ENCODE measurements at places on chromosomes 1 and 21.

DNA sequence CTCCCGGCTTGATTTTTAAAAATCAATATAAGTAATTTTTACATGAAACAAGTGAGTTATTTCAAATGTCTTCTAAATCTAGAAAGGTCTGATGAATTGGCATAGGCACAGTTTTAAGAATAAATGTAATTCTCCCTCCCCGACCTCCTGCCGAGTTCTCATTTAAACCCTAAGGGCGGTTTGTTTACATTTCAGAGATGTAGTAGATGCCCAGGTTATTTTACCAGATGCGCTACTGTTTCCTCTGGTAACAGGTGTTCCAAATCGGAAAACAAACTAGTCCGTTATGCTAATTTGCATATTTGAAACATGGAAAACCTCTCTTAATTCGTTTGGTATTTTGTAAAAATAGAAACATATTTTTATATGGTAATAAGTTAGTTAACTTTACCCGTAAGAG is 53.8 kb upstream of the CFAP126 start:
- H3K27me3 ChIP-seq, result peaks cover 14% of the 10 kb centered on the region
- DNase-seq, result no peak
- H3K4me1 ChIP-seq, result peaks cover 8% of the 10 kb centered on the region
- no peaks in the 10 kb centered on the region for H3K36me3 ChIP-seq
- H3K27ac ChIP-seq, result no peak overlapping the region
- no peak overlapping the region for H3K4me3 ChIP-seq

DNA sequence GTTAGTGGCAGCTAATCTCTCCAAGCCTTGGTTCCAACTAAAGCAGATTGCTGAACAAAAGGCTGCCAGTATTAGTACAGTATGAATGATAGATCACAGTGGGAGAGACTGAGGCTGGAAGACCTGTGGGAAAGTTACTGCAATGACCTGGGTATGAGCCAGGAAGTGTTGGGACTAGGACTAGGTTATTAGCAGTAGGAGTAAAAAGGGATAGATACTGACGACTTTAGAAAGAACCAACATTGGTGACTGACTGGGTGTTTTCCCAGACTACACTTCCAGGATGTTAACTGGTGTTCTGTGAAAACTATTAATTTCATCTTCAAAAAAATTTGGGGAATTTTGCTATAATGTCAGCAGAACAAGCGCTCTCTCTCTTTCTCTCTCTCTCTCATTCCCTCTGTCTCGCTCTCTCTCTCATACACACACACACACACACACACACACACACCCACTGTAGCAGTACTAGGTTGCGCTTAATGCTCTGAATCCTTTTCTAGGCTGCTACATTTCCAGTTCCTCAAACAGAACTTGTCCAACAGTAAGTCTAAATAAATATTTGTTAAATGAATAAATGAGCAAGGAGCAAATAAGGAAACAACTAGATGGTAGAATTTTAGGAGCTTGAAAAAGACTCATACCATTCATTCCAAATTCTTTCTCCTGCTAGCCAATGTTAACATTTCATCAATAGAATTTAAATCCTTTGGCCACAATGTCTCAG is 47.6 kb upstream of the RGS8 start:
- no peak overlapping the region for H3K27ac ChIP-seq
- no peaks in the 10 kb centered on the region for H3K36me3 ChIP-seq
- no peak for DNase-seq
- H3K4me3 ChIP-seq, result no peak overlapping the region
- no peaks in the 10 kb centered on the region for H3K27me3 ChIP-seq

GRCh38 chr1:21775550-21775914 is 7.4 kb downstream of the USP48 start:
- peak overlapping the region; percentile 61 for H3K27ac ChIP-seq
- H3K27me3 ChIP-seq, result no peaks in the 10 kb centered on the region
- no peak overlapping the region for H3K4me3 ChIP-seq
- no peak for DNase-seq
- H3K36me3 ChIP-seq, result no peaks in the 10 kb centered on the region

- H3K36me3 ChIP-seq, result no peaks in the 10 kb centered on the region
- H3K27ac ChIP-seq, result peak overlapping the region; percentile 9
- H3K4me3 ChIP-seq, result no peak overlapping the region
- H3K4me1 ChIP-seq, result no peaks in the 10 kb centered on the region
- H3K27me3 ChIP-seq, result no peaks in the 10 kb centered on the region
These were observed 35.8 kb downstream of the LHX8 start for GRCh38 chr1:75170011-75170410.

DNA sequence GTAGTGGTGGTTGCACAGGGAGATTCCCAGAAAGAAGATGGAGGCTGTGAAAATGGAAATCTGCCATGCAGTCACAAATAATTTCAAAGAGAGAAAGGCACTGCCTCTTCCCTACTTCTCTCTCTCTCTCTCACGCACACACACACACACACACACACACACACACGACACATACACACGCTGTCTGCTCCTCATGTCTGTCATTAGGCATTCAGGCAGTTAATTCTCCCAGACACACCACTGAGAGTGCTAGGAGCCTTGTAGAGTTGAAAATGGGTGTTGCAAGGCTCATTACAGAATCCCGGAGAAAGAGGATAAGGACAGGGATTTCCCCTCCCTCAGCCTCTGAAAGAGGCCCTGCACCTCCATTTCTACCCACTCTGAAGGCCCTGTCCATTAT is 47.8 kb upstream of the LRRN2 start:
- no peaks in the 10 kb centered on the region for H3K4me1 ChIP-seq
- DNase-seq, result no peak
- no peak overlapping the region for H3K27ac ChIP-seq
- no peaks in the 10 kb centered on the region for H3K27me3 ChIP-seq

GRCh38 chr21:32322676-32323075 is 24.0 kb downstream of the MRAP start:
- DNase-seq, result no peak
- peaks cover 56% of the 10 kb centered on the region for H3K36me3 ChIP-seq
- H3K27me3 ChIP-seq, result no peaks in the 10 kb centered on the region

GRCh38 chr1:185096531-185096930 is 51.2 kb downstream of the RNF2 start:
- no peaks in the 10 kb centered on the region for H3K36me3 ChIP-seq
- no peaks in the 10 kb centered on the region for H3K27me3 ChIP-seq
- no peak overlapping the region for H3K27ac ChIP-seq
- DNase-seq, result no peak
- H3K4me3 ChIP-seq, result no peak overlapping the region
- peaks cover 11% of the 10 kb centered on the region for H3K4me1 ChIP-seq

DNA sequence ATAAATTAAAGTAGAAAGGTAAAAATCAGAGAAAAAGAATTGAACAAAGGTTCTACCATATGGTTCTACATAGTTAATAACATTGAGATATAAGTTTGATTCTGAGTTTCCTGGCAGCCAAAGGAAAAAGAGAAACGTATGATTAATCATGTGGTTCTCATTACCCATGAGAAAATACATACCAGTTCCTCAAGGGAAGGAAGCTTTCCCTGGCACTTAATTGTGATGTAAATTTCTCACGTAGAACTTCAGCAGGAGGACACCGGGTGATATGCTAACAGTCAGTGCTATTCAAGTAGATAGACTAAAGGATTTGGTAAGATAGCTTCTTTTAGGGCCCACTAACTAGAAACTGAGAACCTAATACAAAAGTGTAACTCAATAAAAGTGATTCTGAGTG is 218.5 kb downstream of the NFIA start:
- DNase-seq, result no peak
- peaks cover 49% of the 10 kb centered on the region for H3K4me1 ChIP-seq
- H3K36me3 ChIP-seq, result no peaks in the 10 kb centered on the region
- H3K27ac ChIP-seq, result no peak overlapping the region
- no peaks in the 10 kb centered on the region for H3K27me3 ChIP-seq

GRCh38 chr1:230243146-230243545 is 176.1 kb downstream of the GALNT2 start:
- no peaks in the 10 kb centered on the region for H3K27me3 ChIP-seq
- H3K27ac ChIP-seq, result no peak overlapping the region
- no peak overlapping the region for H3K4me3 ChIP-seq
- DNase-seq, result no peak
- H3K36me3 ChIP-seq, result peaks cover 9% of the 10 kb centered on the region

GRCh38 chr1:19341201-19342061 is 29.3 kb downstream of the SLC66A1 start:
- H3K4me3 ChIP-seq, result no peak overlapping the region
- peaks cover 27% of the 10 kb centered on the region for H3K36me3 ChIP-seq
- H3K27me3 ChIP-seq, result no peaks in the 10 kb centered on the region
- H3K4me1 ChIP-seq, result peaks cover 50% of the 10 kb centered on the region
- H3K27ac ChIP-seq, result peak overlapping the region; percentile 45
- DNase-seq, result no peak

GRCh38 chr1:98898940-98899339 is 105.7 kb downstream of the PLPPR5 start:
- H3K4me1 ChIP-seq, result no peaks in the 10 kb centered on the region
- no peak overlapping the region for H3K27ac ChIP-seq
- no peaks in the 10 kb centered on the region for H3K36me3 ChIP-seq
- DNase-seq, result no peak

- no peaks in the 10 kb centered on the region for H3K36me3 ChIP-seq
- H3K4me3 ChIP-seq, result no peak overlapping the region
- no peaks in the 10 kb centered on the region for H3K27me3 ChIP-seq
These were observed 365.8 kb downstream of the VAV3 start for GRCh38 chr1:107599220-107599619.

DNA sequence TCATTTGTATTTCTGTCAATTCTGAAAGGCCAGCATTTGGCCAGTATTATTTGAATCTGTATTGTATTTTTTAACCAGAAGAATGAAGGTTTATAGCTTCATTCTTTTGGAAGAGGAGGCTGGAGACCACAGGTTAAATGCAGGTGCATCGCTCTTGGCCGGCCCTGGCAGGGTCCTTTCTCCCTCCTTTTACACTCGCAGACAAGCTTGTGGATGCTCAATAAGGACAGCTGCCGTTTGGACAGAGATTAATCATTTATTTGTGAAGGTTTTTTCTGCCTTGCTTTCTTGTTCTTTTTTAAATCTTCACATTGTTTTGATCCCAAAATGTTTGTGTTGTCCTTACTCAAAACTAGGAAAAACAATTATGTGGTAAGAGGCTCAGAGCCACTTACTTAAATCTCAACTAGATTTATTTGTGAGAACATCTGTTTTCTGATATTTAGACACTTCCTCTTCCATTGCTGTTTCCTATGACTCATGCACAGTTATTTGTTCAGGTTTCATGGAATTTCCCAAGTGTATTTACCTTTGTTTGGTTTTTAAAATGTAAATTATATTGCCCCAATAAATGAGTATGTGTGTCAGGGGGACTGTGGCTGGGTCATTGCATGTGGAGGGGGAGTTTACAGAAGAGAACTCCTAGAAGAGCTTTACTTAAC is 46.7 kb upstream of the LAMC2 start:
- no peaks in the 10 kb centered on the region for H3K4me1 ChIP-seq
- H3K36me3 ChIP-seq, result peaks cover 10% of the 10 kb centered on the region
- no peak overlapping the region for H3K4me3 ChIP-seq
- no peaks in the 10 kb centered on the region for H3K27me3 ChIP-seq
- peak overlapping the region; percentile 81 for H3K27ac ChIP-seq

DNA sequence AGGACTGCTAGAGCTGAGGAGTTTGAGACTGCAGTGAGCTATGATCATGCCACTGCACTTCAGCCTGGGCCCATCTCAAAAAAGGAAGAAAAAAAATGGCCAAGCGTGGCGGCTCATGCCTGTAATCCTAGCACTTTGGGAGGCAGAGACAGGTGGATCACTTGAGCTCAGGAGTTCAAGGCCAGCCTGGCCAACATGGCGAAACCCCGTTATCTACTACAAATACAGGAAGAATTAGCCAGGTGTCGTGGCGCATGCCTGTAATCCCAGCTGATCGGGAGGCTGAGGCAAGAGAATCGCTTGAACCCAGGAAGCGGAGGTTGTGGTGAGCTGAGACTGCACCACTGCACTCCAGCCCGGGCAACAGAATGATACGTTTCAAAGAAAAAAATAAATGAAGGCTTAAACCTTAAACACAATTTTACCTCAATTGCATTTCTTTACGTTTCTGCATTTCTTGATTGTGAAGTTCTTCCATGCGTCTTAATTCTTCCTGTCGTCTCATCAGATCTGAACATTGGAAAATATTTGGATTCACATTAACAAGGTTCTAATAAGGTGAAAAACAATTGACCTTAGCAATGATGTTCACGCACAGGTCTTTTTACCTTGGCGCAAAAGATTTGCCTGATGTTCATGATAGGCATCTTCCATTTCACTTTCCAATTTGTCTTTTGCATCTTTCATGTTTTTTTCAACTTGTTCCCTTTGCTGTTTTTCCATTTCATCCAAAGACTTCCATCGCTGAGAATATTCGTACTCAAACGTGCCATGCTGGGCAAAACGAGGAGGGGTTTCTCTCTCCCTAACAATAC is 4.2 kb downstream of the SFPQ start:
- DNase-seq, result no peak
- H3K27ac ChIP-seq, result no peak overlapping the region
- H3K4me3 ChIP-seq, result no peak overlapping the region

GRCh38 chr21:44954281-44954771 is 14.5 kb downstream of the SLX9 start:
- no peaks in the 10 kb centered on the region for H3K27me3 ChIP-seq
- H3K27ac ChIP-seq, result no peak overlapping the region
- peaks cover 76% of the 10 kb centered on the region for H3K36me3 ChIP-seq
- DNase-seq, result no peak
- peaks cover 41% of the 10 kb centered on the region for H3K4me1 ChIP-seq

- no peak for DNase-seq
- H3K4me3 ChIP-seq, result no peak overlapping the region
- no peaks in the 10 kb centered on the region for H3K36me3 ChIP-seq
- no peak overlapping the region for H3K27ac ChIP-seq
- H3K4me1 ChIP-seq, result no peaks in the 10 kb centered on the region
These were observed 81.9 kb upstream of the HAO2 start for GRCh38 chr1:119286587-119287181.

DNA sequence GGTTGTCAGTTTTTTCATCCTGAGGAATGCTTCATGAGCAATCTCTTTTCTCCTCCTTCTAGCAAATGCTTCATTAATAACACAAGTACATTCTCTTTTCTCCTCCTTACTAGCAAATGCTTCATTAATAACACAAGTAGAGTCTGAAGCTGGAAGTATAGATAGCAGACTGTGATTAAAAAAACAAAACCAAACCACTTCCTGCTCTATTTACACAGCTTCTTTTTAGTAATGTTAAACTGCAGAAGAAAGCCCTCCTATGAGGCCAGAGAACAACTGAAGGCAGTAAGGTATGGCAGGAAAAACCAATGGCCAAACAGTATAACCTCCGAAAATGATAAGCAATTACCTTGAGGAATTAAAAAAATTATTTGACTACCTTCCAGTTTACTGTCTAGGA is 90.1 kb downstream of the ZSWIM5 start:
- no peak overlapping the region for H3K27ac ChIP-seq
- H3K4me1 ChIP-seq, result no peaks in the 10 kb centered on the region
- H3K36me3 ChIP-seq, result no peaks in the 10 kb centered on the region
- no peak for DNase-seq

All from esophagus squamous epithelium (tissue), 5 donors.